ENCODE measurements at places on chromosomes 11 and 22.

DNA sequence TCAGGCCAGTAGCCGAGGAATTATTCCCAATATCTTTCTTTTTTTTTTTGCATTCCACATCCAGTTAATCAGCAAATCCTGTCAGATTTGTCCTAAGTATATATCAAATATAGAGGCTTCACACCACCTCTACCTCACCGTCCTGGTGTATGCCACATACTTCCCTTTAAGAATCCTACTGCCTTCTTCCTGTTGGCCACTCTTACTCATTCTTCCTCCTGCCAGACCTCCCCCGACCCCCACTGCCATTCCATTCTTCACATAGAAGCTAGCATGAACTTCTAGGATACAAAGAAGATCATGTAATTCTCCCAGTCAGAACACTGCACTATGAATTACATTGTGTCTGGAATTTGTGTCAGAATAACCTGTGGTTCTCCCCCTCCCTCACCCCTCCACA lies 89.5 kb downstream of the TRIM44 start:
- DNase-seq: no peak

GRCh38 chr11:87128372-87128771 lies 90.6 kb downstream of the TMEM135 start:
- no peak for DNase-seq

DNA sequence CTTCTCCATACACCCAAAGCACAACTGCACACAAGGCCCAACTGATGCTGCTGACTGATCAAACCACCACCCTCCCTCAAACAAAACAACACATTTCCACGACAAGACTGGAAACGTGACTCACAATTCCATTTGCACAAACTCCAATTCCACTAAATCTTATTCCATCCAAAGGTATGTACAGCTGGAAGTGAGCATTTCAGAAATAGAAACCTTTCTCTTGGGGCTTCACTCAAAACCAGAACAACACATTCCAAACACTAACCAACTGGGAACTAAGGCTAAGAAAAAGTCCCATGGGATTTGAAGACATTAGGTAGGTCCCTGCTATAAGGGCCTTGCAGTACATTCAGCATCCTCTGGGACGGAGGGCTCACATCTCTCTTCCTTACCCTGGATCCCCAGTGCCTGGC lies 19.6 kb downstream of the MORC2 start:
- no peak for DNase-seq

- DNase-seq: no peak
Measured at GRCh38 chr11:120032766-120033390, 105.0 kb downstream of the TRIM29 start.

GRCh38 chr22:20551805-20552442 lies 44.5 kb downstream of the MED15 start:
- DNase-seq: no peak

DNA sequence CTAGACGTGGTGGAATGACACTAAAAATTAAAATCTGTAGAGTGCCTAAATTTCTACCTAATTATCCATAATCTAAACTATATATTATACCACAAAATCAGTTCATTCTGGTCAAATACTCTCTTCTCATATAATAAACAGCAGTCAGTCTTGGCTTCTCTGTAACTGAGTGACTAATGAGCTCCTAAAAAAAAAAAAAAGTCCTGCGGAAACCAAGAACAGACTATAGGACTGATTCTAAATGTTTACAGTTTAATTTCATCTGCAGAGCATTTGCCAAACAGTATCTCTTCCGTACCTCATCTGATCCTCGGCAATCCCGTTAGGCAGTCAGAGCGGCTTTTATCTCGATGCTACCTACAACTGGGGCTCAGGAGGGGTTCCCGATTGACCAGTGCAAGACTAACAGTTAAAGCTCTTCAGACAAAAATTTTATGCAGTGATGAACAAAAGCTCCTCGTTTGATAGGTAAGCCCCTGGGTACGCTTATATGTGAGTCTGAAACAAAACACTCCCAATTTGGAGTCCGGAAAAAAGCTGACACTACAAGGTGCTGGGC lies 686 bp downstream of the KIF18A start:
- no peak for DNase-seq

DNA sequence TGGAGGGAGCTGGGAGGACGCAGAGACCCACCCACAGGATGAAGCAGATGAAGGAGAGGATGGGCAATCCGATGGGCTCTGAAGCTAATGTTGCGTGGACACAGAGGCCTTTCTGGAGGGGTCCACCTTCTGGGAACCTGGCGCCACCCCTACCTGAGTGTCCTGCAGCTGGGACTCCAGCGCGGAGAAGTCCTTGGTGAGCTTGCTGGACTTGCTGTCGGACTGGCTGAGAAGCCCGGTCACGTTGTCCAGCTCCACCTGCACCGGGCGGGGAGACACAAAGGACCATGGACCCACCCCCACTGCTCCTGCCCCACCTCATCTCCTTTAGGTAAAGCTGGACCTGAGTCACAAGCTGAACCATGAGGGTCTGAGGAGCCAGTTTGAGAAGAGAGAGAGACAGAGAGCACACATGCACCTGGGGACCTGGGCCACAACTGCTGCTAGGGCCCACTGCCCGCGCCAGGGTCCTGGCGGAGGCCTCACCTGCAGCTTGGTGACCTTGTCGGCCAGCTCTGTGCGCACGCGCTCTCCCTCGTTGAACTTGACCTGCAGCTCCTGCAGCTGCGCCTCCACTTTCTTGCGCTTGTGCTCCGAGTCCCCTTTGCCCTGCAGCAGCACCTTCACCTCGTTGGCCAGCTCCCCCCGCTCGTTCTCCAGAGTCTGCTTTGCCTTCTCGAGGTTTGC lies 40.8 kb downstream of the APOL1 start:
- no peak for DNase-seq

DNA sequence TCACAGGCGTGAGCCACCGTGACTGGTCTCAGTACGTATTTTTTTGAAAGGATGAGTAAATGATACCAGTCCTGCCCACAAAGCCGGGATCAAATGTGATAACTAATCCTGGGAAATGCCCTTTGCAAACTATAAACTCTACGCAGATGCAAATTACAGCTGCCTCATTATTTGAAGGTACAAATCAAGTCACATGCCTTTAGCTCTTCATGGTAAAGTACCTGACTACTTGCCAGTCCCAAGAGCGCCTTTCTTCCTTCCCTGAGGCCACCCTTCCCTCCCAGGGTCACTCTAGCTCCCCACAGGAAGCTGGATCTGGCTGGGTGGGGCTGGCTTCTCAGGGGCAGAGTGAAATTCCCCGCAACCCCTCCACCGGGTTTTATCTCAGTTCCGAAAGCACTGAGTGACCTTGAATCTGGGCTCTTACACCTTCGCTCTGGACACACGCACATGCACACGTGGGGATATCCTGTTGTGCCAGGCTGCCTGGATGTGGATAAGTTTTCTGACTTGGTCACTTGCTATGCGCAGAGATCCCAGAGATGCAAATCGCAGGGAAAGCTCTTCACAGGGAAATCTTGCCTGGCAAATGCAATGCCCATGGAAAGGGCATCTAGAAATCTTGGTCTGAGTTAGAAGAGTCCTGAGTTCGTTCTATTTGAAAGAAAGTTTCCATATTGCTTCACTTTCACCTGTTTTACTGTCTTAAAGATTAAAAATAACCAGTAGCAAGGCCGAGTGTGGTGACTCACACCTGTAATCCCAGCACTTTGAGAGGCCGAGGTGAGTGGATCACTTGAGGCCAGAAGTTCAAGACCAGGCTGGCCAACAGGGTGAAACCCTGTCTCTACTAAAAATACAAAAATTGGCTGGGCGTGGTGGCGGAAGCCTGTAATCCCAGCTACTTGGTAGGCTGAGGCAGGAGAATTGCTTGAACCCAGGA lies 8.5 kb downstream of the A4GALT start:
- no peak for DNase-seq

DNA sequence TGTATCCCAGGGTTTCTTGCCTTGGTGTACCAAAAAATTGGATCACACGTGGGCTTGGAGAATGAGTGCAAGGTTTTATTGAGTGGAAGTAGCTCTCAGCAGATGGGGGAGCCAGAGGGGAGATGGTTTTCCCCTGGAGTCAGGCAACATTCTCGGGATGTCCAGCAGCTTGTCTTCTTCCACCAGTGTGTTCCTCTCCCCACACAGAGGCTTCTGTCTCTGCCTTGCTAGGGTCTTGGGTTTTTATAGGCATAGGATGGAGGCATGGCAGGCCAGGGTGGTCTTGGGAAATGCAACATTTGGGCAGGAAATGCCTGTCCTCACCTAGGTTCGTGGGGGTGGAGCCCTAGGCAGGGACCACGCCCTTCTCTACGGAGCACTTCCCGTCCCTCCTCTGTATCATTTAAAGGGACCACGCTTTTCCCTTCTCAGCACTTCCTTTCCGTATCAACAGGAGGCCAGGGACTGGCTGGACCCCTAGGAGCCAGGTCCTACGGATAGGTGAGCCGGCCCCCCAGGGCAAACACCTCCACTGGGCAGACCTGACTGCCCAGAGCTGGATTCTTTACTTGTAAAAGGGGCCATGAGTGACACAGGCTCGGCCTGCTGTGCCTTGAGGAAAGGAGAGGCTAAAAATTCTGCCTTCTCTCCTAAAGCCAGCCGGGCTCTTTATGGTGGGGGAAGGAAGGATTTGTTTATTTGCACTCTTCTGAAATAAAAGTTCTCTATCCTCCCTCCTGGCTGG lies 55.3 kb upstream of the CCDC188 start:
- DNase-seq: no peak

GRCh38 chr22:24550902-24551435 lies 4.0 kb downstream of the GUCD1 start:
- DNase-seq: no peak

DNA sequence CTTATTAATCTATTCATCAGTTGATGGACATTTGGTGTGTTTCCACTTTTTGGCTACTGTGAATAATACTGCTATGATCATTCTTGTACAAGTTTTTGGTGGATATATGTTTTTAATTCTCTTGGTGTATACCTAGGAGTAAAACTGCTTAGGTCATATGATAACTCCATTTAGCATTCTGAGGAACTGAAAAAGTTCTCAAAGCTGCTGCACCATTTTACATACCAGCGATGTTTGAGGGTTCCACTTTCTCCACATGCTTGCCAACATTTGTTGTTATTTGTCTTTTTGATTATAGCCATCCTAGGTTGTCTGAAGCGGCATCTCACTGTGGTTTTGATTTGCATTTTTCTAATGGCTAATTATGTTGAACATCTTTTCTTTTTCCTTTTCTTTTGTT lies 4.1 kb upstream of the ACER3 start:
- DNase-seq: no peak

DNA sequence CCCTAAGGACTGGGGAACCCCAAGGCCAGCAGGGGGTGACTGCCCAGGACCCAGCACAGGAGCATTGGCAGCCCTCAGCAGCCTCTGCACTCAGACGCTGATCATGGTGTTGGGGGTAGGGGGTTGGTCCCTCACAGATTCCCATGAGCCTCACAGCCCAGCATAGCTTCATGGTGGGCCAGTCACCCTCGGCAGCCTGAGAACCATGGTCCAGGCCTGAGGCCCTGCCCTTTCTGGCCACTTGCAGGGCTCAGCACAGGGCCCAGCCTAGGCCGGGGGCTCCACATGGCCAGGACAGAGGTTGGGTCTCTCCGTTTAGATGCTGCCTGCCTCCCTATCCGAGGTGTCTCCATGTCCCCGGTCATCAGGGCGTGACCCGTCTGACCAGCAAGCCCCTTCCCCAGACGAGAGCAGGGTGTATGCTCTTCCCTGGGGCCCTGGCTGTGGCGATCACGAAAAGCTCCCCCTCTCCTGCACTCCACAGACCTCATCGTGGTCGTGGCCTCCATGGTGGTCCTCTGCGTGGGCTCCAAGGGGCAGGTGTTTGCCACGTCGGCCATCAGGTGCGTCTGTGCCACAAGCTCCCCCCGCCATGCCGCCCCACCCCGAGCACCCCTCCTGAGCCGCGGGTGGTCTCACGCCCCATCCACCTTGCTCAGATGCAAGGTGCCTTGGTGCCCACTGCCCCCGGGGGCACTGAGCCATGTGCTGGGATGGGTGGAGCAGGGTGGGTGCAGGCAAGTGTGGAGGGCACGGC lies 126.2 kb downstream of the KCNQ1 start:
- DNase-seq: no peak

DNA sequence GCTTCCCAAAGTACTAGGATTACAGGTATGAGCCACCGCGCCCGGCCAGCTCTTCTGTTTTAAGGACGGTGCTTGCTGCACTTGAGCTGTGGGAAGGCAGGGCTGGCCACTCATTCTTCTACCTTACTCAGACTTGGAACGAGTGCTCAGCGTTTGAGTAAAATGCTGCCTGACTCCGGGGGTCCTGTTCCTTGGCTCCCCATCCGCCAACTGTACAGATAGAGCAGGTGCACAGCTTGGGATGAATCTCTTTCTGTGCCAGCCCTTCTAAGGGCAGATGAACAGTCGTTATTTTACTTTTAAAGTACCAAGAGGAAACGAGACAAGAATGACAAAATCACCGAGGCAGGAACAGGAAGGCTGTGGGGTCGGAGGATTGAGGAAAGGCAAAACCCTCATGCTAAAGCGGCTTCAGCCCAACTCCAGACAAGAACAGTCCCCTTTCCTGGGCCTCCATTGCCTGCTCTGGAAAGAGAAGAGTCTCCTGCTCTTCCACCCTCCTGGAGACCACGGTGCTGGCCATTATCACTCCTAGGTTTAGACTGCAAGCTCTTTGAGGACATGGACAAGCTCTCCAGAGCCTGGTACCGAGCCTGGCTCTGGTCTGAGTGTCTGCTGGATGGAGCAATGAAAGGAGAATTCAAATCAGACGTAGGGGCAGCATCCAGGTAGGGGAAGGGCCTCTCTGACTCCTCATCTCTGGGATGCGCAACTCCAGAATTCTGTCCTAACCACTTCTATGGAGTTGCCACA lies 1.1 kb upstream of the SUN2 start:
- DNase-seq: no peak

- DNase-seq: no peak
Measured at GRCh38 chr11:73135346-73136284, 6.5 kb downstream of the FCHSD2 start.

DNA sequence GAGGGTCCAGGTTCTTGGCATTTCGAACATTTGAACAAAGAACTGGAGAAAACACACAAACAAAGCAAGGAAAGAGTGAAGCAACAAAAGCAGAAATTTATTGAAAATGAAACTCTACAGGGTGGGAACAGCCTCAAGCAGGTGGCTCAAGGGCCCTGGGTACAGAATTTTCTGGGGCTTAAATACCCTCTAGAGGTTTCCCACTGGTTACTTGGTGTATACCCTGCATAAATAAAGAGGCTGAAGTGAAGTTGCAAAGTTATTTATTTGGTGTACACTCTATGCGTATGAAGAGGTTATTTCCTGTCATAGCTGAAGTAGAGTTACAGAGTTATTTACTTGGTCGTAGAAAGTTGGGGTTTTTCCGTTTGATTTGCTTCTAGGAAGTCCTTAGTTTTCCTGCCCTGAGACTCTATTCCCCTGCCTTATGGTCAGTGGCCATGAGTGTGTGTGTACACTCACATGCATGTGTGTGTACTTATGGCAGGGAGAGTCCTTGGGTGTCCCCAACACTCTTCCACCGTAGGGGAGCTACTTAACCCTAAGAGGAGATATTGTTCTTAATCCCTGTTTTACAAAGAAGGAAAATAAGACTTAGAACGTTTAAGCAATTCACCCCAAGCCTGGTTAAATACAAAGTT lies 5.6 kb upstream of the SMCO4 start:
- DNase-seq: no peak

Measured in cortex of kidney (tissue), 1 donor.